ENCODE measurements at places on chromosomes 6 and 20.
A peak's percentile ranks its signal among the peaks of the same experiment; 100 is the strongest.

DNA sequence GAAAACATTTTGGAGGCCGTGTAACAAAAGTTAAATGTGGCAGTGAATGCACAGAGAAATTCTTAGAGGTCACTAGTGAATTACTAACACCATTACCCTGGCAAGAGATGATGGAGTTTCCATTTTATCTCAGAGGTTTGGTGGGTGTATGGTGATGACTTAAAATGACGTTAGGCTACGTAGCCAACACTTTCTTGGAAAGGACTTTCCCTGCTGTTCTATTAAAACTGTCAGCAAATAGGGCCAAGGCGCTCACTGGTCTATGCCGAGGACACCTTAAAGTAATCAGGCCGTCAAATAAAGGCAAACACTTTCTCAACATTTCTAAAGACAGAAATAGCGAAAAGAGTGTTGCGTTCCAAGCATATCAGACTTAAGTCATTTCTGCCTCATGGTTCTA lies 160.8 kb downstream of the GMPR start:
- DNase-seq, result no peak

GRCh38 chr6:62192593-62192992 lies 93.4 kb downstream of the KHDRBS2 start:
- no peak for DNase-seq

DNA sequence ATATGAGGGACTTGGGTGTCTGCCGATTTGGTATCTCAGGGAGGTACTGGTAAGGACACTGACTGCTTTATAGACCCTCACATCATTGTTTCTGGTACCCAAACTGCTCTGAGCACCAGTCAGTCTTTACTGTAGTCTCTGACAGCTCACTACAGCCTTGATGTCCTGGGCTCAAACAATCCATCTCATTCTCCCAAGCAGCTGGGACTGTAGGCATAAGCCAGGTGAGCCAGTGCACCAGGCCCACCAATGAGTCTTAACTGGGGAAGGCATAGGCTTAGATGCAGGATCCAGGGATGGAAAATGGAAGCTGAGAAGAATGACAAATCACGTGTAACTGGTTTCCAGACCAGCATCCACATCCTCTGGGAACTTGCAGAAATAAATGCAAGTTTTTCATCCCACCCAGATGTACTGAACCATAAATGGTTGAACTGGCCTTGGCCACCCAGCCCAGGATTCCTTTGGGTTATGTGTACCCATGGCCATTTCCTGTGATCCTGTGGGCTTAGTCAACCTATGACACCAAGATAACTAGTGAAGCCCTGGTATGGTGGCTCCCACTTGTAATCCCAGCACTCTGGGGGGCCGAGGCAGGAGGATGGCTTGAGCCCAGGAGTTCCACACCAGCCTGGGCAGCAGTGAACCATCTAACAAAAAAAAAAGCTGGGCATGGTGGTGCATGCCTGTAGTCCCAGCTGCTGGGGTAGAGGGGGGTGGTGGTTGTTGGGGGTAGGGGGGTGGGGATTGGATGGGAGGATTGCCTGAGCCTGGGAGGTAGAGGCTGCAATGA lies 5.8 kb downstream of the TUBB start:
- DNase-seq, result no peak

- DNase-seq, result no peak
Measured at GRCh38 chr20:46694484-46694883, 5.2 kb upstream of the TP53RK start.

DNA sequence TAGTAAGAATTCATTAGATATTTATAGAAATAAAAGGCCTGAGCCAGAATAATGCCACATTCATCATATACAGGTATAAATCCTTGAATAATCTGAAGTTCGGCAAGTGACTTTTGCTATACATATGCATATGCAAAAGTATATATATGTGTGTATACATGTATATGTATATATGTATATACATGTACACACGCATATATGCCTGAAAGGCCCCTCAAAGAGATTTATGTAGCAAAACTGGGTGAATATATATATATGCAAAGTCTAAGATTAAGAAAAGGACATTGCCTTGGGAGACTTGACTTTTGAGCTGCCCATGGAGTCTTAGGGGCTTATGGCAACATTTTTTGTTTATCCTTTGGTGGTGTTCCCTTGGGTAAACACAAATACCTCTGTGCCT lies 231.4 kb downstream of the BMP2 start:
- DNase-seq, result no peak

GRCh38 chr20:62501801-62502495 lies 26.2 kb upstream of the GATA5 start:
- DNase-seq, result no peak

DNA sequence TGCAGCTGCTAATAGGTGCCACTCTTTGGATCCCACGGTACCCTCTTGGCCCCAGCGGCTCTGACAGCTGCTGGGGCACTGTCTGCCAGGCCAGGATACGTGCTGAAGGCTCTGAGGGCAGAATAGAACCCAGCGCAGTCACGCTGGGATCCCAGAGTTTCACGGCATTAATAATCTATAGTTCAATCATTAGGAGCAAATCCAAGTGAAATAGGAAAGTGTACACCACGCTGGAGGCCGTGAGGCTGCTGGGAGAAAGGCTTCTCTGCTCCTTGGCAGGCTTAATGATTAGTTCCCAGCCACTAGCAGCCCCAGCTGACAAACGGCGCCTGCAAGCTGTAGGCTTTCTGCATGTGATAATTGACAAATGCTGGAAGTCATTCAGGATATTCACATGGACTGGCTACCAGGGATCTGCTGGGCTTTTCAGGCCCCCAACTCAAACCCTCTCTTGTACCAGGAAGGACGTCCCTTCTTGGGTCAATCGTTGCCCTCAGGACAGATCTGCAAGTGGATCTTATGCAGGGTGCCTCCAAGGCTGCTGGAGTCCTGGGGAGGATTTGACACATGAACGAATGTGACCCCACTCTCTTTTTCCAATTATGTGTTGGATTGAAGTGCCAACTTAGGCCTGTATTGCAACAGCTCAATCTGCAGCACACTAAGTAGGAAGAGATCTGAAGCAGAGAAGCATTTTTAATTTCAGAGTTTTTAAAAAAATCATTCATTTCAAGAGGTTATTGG lies 50.1 kb upstream of the INSM1 start:
- no peak for DNase-seq

- no peak for DNase-seq
Measured at GRCh38 chr20:57409672-57410397, 18.6 kb downstream of the RBM38 start.

GRCh38 chr6:15508931-15509330 lies 153.9 kb downstream of the DTNBP1 start:
- no peak for DNase-seq

DNA sequence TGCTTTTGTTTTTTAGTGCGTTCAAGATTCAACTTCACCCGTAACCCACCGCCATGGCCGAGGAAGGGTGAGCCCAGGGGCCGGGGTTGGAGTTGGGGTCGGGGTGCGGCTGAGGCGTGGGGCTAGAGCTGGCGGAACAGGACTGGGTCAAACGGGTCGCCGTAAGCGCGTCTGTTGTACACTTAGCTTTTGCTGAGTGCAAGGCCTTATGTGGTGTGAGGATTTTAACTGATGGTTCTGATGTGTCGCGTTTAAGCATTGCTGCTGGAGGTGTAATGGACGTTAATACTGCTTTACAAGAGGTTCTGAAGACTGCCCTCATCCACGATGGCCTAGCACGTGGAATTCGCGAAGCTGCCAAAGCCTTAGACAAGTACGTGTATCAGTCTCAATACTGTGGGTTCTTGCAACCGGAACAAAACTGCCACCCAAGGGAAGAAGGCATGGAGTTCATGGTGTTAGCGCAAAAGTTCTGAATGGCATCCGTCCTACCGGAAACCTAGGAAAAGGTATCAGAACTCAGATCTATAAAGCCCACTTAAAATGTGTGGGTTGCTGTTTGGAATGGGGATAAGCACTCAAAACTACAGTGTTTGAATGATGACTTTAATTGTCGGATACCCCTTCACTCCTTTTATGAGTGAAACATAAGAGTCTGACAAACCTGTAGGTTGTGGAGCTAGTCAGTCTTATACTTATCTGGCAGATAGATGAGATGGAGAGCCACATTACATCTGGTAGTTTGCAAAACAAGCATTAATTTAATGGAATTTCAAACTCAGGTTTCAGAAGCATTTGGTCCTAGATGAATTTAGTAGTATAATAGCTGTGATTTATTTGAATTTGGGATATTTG lies 574 bp downstream of the RPS12 start:
- DNase-seq, result no peak

DNA sequence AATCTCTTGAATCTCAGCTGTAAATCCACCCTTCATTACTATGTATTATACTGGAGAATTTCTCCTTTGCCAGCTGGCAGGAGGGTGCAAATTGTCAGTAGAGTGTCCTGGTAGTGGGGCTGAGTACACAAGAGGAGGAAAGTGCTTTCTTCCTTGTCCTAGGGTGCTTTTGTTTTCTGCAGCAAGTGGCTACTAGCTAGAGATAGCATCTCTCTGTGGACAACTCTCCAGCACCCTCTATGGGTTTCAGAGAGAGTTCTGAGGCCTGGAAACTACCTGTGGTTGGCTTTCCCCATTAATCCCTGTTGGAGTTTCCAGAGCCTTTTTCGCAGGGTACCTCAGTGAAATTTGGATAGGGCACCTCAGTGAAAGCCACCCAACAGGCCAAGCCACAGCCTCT lies 422.5 kb upstream of the RGS17 start:
- DNase-seq, result no peak

DNA sequence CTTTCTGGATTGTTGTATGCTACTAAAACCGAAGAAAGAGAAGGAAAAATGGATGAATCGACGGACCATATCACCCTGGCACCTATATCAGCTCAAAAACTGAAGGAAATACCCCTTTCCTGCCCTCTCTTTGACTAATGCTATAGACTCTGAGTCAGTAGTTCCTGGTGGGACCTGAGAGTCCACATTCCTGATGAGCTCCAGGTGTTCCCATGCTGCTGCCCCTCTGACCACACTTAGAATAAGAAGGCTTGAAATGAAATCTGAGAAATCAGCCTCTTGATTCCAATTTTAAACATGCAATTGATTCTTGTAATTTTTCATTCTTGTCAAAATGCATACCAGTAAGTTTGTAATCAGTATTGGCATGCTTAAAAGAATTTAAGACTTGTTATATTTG lies 75.2 kb downstream of the PRL start:
- DNase-seq, result no peak

GRCh38 chr6:4647414-4648365 lies 128.5 kb upstream of the CDYL start:
- DNase-seq, result peak; percentile 64

DNA sequence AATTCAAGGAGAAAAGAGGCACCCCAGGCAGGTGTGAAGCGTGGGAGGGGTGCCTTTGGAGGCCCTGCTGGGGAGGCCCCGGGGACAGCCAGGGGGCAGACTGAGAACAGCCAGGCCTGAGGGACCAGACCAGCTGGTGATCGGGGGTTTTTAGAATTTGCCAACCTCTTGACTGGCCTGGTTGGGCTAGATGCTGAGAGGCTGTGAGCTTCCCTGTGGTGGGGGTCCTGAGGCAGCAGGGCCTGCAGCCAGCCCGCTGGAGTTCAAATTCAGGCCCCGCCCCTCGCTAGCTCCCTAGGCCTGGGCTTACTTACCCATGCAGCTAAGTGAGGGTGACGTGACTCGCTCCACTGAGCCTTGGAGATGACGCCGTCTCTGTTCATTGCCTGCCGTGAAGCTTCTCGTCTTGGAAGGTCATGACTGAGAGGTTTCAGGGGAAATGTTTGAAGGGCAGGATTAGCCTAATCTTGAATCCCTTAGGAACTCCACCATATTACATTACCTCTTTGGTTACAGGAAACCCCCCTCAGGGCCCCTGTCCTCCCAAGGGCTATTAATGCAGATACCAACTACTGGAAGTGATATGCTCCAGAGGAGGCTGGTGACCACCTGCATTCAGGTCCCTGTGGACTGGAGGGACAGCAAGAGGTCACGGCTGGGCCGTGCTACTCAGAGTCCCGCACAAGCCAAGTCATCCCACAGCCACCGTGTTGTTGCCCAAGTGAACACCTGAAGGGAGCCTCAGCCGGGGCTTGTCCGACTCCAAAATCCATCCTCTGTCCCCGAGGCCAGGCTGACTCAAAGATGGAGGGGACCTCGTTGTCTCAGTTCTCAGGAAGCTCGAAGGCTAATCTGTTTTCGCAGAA lies 73.9 kb upstream of the DUSP22 start:
- DNase-seq, result no peak

- DNase-seq, result no peak
Measured at GRCh38 chr6:52157301-52157941, 28.8 kb upstream of the IL17A start.

DNA sequence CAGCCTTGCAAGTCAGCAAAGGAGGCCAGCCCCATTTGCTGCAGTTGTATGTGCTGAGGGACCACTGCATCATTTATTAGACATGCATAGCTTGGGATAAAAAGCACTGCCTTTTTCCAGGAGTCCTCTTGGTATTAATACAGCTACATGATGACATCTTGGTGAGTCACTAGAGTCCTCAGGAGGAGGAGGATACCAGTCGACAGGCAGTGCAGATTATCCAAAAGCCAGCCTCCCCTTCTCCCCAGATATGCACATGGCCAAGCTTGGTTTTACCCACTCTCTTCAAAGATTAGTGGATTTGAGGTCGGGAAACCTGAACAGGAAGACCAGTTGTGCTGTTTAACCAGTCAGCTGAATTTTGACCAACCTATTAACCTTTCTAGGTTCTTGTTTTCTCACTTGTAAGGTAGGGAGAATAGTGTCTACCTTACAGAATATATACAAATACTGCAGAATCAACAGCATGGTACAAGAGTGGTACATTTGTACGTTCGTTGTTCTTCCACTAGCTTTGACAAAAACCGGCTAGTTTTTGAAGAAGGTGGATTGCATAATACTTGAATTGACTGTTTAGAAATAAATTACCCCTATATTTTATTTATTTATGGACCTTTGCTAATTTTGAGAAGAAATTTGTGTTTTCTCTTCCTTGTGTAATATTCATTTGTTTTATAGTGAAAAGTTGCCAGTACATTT lies 31.9 kb downstream of the VAPB start:
- DNase-seq, result no peak

- DNase-seq, result no peak
Measured at GRCh38 chr6:91523511-91523910, 936.6 kb upstream of the MAP3K7 start.

DNA sequence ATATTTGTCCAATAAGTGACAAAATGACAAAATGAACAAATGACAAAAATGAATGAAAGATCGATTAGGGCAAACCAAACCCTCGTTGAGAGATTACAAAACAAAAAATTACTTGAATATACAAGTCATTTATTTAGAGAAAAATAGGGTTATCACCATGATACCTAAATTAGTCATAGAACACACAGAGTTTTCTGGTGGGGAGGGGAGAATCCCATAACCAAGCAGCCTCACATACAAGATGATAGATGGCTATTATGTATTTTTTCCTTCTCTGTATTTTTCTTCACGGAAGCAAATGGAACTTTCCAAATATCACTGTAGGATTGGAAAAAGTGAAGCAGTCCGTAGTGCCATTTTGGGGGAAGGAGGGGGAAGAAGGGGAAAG lies 28.5 kb upstream of the BMP6 start:
- DNase-seq, result no peak

GRCh38 chr6:98929498-98930060 lies 18.2 kb downstream of the FBXL4 start:
- no peak for DNase-seq

DNA sequence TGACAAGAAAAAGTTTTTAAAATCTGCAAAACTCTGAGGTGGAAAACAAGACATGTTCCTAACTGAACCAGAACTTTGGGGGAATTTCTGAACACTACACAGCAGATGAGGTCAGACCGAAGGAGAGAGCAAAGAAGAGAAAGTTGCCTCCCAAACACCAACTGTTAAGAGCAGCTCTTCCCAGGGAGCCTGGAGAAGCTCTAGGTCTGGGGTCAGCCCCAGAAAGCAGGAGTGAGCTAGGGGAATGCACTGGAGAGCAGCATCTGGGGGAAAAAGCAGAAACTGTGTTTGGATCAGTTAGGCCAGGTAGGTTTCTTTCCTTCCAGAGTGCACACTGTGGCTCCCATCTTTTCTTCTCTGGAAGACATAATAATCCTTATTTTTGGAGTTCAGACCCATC lies 41.3 kb downstream of the FKBP5 start:
- no peak for DNase-seq

All from frontal cortex (tissue), 4 donors.